ENCODE measurements at places on chromosomes 2 and 18. TPM values are rescaled to one million over a fixed set of nuclear protein-coding genes. Genes with fewer than 3 reads are reported as not detected.

DNA sequence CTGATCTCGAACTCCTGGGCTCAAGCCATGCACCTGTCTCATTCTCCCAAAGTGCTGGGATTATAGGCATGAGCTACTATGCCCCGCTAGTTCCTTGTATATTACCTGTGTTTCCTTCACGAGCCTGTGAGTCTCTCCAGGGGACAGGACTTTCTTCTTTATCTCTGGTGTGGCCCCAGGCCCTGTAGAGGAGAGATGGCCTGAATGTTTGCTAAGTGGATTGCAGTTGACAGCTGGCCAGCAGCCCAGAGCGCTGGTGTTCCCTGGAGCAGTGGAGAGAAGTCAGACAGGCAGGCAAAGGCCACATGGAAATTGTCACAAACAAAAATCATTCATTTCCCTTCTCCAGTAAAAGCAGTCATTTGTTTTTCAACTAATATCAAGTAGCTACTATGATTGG, 17.9 kb downstream of the LPIN1 start:
- peak; percentile 55 for DNase-seq

GRCh38 chr2:201040867-201041628, 30.4 kb downstream of the HYCC2 start:
- no peak for DNase-seq

- no peak for DNase-seq
These were observed 56.9 kb downstream of the ITGA6 start for GRCh38 chr2:172484253-172484652.

- no peak for DNase-seq
These were observed 4.2 kb downstream of the MAB21L4 start for GRCh38 chr2:240891492-240892340.

GRCh38 chr2:103363639-103364038, 601.8 kb downstream of the TMEM182 start:
- DNase-seq = no peak

- DNase-seq = no peak
These were observed 1721.0 kb upstream of the PIK3C3 start for GRCh38 chr18:40233931-40234616.

- DNase-seq = no peak
These were observed 13.2 kb downstream of the NEURL3 start for GRCh38 chr2:96491860-96492497.

DNA sequence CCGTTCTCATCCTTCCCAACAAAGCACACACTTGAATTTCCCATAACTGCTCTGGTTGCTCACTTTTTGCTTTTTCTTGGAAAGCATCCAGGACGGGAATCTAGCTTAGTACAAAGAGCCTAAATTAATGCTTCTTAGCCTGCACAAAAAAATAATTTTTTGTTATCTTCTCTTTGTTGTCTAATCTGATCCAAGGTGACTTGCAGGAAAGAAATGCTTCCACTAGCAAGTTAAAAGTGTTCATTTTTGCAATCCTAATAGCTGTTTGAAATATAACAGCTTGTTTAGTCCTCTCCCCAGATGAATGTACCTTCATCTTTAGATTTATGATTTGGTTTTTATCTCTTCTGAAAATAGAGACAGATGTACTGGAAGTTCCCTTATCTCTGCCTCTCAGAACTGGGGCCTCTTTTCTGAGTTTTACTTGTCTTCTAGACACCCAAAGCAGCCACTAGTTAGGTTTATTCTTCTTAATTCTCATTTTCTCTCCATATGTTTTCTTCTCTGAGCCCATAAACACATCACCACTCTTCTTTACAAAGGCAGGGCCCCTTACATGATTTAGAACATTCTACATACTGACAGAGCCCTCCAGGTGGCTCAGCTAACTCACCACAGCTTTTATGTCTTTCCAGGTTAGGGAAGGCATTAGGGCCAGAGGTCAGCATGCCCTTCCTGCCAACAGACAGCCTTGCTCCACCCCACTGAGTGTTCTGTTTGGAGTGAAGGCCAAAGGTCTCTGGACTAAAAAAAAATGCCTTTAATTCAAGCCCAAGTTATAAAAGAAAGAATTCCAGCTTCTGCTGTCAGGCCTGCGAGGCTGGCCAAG, 74.7 kb upstream of the MAP4K3 start:
- no peak for DNase-seq

- DNase-seq = no peak
These were observed 24.0 kb downstream of the MAP3K19 start for GRCh38 chr2:135022952-135023880.

- no peak for DNase-seq
These were observed 34.1 kb downstream of the RASGRP3 start for GRCh38 chr2:33510586-33510968.

GRCh38 chr18:41128126-41128525, 826.9 kb upstream of the PIK3C3 start:
- no peak for DNase-seq

- DNase-seq = no peak
These were observed 97.9 kb upstream of the GPR45 start for GRCh38 chr2:105143467-105144151.

DNA sequence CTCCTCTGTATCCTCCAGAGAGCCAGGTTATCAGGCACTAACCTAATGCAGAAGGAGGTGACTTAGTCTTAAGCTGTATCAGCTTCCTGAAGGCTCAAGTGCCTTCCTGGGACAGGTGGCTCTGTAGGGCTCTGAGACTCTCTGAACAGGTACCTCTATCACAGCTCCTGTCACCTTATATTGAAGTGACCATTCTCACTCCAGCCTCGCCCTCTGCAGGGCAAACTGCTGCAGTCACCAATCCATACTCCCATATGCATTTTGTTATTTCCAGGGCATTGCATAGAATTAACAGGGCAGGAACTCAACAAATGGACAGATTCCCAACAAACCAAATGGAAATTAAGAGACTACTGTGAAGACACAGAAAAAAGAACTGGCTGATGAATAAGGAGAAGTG, 203.0 kb upstream of the REV1 start:
- no peak for DNase-seq

The AKAIN1 gene
- not detected for total RNA-seq

The CHN1 gene
- 7.0 TPM for total RNA-seq

The HOXD13 gene
- 1.1 TPM for total RNA-seq

The RUFY4 gene
- total RNA-seq = 0.42 TPM

The HOXD1 gene
- total RNA-seq = 1.1 TPM

All from mesenteric fat pad (tissue), 1 donor.